Stimulated activated CD8-positive, alpha-beta memory T cell treated with anti-CD3 and anti-CD28 coated beads, Interleukin-2, amount 100 ng/mL, for 48 hours (primary cell): ENCODE measurements at places on chromosomes 5 and 9.

GRCh38 chr5:142699184-142699720, 13.4 kb upstream of the FGF1 start:
- DNase-seq: peak; percentile 54

DNA sequence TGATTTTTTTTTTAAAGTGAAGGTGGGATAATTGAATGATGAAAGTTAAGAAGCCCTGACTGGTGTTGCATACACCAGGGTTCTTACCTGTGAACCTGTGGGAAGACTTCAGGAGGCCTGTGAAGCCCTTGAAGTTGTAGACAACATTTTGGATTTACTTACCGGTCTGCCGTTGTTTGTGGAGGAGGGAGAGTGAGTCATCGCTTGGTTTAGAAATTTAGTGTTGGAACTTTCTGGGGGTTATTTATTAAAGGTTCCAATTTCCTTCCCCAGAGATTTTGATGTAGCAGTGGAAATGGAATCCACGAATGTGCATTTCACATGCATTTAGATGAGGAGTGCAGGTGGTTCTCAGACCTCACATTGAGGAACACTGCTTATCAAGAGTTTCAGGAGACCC, 49.6 kb downstream of the ARHGAP26 start:
- DNase-seq: no peak

GRCh38 chr5:123371575-123372179, 51.5 kb downstream of the CEP120 start:
- peak; percentile 9 for DNase-seq

DNA sequence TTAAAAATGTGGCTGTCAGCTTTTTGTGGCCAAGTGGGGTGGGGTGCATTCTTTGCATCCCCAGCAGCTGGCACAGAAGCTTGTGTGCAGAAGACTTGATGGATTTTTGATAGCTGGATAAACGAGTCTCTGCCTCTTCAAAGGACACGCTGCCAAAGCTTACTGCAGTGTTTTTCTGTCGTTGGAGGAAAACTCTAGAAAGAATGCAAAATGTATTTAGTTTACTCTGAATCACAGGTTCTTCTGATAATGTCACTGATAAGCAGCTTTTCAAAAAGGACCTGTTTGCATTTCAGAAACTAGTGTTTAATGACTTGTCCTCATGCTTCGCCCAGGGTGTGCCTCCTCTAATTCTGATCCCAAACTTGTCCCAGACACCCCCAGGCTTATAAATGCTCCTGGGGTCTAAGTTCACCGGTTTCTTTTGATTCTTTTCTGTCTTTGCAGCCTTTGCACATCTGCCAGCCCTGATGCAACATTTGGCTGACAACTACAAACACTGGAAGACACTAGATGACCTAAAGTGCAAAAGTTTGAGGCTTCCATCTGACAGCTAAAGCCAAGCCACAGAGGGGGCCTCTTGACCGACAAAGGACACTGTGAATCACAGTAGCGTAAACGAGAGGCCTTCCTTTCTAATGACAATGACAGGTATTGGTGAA, 66.0 kb downstream of the WDR41 start:
- DNase-seq: no peak

DNA sequence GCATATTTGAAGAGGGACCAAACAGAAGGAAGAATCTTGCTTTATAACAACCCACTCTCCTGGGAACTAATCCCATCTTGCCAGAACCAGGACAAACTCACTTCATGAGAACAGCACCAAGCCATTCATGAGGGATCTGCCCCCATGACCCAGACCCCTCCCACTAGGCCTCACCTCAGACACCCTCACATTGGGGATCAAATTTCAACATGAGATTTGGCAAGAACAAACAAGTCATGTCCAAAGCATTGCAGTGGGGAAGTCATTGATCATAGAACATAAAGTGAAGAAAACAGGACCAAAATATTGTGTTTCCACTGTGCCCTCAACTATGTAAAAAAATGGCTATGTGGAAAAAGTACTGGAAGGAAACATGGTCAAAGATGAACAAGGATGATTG, 43.9 kb downstream of the MAP1B start:
- DNase-seq: no peak

- no peak for DNase-seq
These were observed 63.3 kb downstream of the WNK2 start for GRCh38 chr9:93247099-93247865.

DNA sequence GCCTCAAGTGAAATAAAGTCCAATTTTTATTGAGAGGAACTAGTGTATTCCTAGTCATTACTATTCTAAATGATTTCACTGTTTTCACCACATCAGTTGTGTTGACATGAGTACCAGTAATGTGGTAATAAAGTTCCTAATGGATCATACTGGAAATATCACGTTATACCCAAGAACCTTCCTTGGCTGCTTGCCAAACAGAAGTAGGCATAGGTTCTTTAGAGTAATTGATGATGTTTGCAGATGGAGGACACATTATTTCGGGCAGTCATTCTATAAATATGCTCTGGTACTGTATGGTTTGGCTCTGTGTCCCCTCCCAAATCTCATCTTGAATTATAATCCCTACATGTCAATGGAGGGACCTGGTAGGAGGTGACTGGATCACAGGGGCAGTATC, 15.1 kb downstream of the SNCAIP start:
- no peak for DNase-seq

GRCh38 chr9:27756418-27756817, 183.1 kb upstream of the C9orf72 start:
- no peak for DNase-seq

GRCh38 chr5:179455320-179455719, 95.0 kb upstream of the RUFY1 start:
- DNase-seq: no peak

GRCh38 chr9:114919611-114920010, 10.8 kb downstream of the TNFSF8 start:
- DNase-seq: no peak

DNA sequence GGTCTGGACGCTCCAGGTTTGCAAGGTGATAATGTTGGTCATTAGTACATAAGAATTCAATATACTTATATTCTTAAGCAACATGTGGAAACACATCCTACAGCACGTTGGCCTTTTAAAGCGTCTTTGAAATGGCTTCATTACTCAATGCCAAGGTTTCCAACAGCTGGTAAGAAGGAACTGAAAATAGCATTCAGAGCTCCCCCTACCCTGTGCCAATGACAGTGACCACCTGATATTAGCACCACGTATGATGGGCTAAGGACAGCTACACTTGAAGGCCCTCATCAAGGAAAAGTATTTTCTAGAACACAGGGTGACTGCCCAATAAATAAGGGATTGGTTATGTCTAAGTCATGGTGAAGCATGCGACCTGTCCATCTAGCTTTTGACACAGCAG, 9.9 kb downstream of the ZNF622 start:
- no peak for DNase-seq

DNA sequence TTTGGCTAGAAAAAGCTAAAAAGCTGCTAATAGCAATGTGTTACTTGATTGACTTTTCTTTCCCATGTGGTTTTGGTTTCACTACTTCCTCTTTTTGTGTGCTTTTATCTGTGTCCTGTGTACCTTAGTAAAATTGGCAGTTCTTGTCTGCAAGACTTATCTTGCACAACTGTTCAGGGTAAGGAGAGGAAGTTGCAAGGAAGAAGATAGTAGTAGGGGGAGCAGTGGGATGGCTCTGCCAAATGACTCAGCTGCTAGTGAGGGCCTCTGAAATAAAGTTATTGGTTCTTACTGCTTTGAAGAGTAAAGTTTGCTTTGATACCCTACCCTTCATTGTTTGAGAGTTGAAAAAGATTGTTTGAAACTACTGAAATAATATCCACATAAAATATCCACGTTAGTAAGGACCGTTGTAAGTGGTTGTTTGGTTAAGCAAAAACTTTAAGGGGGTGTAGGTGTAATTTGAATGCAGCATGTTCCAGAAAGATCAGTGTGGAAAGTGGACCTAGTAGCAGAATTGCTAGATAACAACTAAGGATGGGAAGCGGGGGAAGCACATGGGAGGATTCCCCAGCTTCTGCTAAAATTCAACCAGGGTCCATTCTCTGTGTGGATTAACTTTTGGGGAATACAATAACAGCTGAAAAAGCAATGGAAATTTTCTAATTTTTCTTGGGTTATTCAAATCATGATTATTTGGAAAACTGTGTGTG, 123.5 kb downstream of the SCAMP1 start:
- DNase-seq: no peak

GRCh38 chr9:88498880-88499279, 36.1 kb upstream of the NXNL2 start:
- DNase-seq: no peak

GRCh38 chr5:124302533-124302932, 443.9 kb downstream of the ZNF608 start:
- DNase-seq: no peak

DNA sequence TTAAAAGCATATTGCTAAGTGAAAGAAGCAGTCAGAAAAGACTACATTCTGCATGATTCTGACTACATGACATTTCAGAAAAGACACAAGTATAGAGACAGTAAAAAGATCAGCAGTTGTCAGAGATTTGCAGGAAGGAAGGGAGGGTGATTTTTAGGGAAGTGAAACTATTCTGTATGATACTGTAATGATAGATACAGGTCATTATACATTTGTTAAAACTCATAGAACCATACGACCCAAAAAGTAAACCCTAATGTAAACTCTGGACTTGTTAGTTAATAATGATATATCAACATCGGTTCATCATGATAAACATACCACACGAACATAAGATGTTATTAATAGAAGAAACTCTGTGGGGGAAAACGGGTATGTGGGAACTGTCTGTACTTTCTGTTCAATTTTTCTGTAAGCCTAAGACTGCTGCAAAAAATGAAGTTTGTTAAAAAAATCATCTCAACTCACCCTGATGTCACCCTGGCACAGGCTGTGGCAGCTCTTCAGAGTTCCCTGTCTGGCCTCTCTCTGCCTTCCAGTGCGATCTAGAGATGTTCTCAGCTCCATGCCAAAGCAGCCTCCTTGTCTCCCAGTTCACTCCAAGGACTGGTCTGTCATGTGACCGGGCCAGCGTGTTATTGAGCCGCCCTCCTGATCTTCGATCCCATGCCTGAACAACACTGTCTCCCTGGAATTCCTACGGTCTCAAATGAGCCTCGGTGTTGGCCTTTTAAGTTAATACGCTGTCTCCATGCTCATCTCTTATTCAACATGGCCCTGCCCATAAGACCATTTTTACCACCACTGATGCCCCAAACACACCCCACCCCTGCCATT, 35.4 kb downstream of the PRLR start:
- DNase-seq: no peak

GRCh38 chr5:174292348-174292747, 246.8 kb downstream of the NSG2 start:
- no peak for DNase-seq

DNA sequence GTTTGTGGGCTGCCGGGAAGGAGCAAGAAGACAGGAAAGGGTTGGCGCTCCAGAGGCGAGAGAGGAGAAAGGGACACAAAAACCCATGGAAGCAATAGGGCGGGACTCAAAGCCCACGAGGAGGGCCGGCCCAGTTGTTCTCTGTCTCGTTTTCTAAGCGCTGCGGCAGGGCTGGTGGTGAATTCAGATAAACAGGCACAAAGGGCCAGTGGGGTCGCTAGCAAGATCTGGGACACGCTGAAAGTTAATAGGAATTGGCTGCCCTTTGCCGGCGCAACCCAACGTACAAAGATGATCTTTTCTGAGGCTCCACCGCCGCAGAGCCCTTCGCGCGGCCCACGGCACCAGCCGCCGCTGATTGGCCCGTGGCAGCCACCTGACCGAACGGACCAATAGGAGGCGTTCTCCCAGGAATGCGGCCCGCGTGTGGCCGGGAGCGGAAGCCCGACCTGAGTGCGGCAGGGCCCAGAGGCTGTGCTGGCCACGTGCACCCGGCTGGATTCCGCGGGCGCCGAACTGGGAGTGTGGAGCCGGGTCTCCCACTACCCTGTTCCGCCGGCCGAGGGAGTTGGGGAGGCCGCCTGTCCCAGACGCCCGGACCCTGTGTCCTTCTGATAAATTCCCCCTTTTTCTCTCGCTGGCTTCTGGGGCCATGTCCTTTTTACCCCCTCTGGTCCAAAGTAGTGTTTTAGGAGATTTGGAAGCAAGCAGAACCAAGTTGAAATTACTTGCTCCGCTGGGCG, 16.8 kb upstream of the NSD1 start:
- peak; percentile 75 for DNase-seq

GRCh38 chr5:176418251-176418650, 1.9 kb upstream of the CLTB start:
- no peak for DNase-seq

- DNase-seq: no peak
These were observed 2.5 kb downstream of the CXXC5 start for GRCh38 chr5:139650689-139651042.

DNA sequence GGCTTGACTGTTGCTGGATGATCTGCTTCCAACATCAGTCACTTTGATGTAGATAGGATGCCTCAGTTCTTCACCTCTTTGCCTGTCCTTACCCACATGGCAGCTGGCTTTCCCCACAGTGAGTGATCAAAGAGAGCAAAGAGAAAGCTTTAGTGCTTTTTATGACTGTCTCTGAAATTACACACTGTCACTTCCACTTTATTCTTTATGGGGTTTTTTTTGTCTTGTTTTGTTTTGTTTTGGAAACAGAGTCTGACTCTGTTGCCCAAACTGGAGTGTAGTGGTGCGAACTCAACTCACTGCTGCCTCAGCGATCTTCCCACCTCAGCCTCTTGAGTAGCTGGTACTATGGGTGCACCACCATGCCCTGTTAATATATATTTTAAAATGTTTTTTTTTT, 32.4 kb upstream of the C5orf24 start:
- no peak for DNase-seq

DNA sequence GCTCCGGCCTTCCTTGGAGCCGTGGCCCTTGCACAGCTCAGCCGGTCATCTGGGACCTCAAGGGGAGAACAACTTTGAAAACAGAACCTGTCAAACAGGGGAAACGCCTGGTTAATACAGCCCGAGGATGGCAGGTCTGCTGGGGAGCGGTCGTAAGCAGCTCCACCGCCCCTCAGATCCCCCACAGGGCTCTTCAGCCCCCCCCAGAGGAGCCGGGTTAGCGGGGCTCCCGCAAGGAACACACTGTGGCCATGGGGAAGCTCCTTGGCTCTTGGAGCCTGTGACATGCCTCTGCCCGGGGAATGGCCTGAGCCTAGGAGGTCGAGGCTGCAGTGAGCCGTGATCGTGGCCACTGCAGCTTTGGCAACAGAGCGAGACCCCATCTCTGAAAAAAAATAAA, 6.8 kb downstream of the TMEM250 start:
- no peak for DNase-seq

DNA sequence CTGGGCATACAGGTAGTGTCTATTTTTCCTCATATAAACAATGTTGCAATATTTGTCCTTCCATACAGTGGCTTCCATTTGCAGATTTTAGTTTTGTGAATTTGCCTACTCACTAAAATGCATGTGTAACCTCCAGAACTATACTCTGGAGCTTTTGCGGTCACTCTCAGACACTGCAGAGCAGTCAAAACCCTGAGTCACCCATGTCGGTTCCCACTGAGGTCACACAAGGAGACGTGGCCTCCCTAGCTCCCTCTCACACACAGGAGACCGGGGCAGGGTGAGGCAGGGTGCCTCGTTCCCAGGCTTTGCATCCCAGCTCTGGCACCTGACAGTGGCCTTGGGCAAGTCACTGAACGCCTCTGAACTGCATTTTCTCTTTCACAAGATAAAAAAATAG, 55.5 kb upstream of the ZNF354A start:
- no peak for DNase-seq

- DNase-seq: no peak
These were observed 1054.9 kb downstream of the PTPRD start for GRCh38 chr9:9557804-9558334.

GRCh38 chr5:81579262-81579924, 171.5 kb downstream of the SSBP2 start:
- no peak for DNase-seq

GRCh38 chr9:13428766-13429165, 149.3 kb upstream of the MPDZ start:
- no peak for DNase-seq
